ENCODE measurements at places on chromosomes 1 and 21.

GRCh38 chr1:20183616-20184271 lies 2.2 kb upstream of the UBXN10 start:
- DNase-seq = no peak

GRCh38 chr1:239011382-239011781 lies 375.0 kb upstream of the CHRM3 start:
- no peak for DNase-seq

DNA sequence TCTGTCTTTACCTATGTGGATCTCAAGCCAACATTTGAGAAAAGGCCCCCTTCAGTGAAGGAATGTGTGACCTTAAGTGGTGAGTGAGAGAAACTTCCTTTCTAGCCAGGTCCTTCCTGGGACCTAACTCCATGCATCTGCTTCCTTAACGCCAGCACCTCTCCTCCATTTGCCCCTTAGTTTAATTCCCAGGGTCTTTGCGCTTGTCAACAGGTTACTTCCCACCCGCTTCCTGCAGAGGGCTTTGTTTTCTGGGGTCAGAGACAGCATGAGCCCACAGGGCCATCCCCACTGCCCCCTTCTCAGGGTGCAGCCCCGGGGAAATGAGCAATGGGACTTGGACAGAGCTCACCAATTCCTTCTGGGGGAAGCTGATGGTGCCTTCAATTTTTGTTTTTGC lies 54.8 kb downstream of the EVA1C start:
- no peak for DNase-seq

GRCh38 chr1:178543290-178543607 lies 30.3 kb downstream of the TEX35 start:
- no peak for DNase-seq

GRCh38 chr1:213423041-213423440 lies 372.0 kb downstream of the RPS6KC1 start:
- DNase-seq = no peak

DNA sequence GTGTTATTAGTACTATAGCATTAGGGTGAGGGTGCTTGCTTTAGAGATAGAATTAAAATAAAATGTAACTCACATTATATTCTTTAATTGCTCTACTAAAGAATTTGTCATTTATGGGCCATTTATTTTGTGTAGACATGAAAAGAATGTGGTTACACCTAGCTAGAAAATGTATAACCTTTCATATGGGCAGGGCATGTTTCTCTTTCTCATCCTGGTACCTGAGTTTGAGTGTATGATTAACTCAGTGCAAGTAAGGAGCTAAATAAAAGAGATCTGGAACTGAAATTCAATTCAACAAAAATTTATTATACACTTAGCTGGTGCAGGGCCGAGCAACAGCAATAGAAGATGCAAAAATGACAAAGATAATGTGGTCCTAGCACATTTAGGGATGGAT lies 47.4 kb downstream of the MAP3K7CL start:
- no peak for DNase-seq

- DNase-seq = no peak
These were observed 89.3 kb downstream of the PLD5 start for GRCh38 chr1:242435200-242435599.

GRCh38 chr1:74847715-74848114 lies 114.8 kb downstream of the TYW3 start:
- peak; percentile 17 for DNase-seq

DNA sequence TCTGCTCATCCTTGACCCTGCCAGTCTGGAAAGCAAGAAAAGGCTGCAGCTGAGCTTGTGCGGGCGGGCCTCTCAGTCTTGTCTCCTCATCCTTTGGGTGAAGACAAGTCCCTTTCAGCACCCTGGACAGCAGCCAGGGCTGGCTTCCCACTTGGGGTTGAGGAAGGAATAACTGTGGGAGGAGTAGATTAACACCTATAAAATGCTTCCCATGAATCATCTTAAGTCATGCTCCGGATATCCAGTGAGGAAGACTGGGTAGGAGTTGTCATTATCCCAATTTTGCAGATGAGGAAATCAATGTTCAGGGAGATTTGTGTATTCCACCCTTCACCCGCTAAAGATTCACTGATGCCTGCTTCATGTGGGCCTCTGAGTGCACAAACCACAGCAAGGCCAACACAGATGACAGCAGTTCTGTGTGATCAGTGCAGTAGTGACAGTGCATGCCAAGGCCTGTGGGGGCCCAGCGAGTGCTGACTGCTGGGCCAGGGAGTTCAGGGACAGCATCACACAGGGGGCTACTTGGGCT lies 20.1 kb upstream of the COL16A1 start:
- DNase-seq = peak; percentile 81

DNA sequence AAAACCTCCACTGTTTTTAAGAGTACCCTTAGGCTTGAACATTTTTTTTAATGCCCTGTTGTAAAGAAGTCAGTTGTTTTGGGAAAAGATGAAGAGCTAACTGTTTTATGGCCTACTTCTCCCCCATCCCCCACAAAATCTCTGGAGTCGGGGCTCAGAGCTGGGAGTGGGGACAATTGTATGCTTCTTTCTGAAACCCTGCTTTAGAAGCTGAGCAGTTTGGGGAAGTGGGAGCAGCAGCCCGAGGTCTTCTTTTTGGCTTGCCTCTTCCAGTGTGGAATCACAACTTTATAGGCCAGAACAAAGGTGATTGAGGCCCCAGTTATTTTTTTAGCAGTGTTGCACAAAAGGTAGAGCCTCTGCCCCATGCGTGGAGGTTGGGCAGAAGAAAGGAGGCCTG lies 25.2 kb downstream of the PPP2R5A start:
- DNase-seq = no peak

DNA sequence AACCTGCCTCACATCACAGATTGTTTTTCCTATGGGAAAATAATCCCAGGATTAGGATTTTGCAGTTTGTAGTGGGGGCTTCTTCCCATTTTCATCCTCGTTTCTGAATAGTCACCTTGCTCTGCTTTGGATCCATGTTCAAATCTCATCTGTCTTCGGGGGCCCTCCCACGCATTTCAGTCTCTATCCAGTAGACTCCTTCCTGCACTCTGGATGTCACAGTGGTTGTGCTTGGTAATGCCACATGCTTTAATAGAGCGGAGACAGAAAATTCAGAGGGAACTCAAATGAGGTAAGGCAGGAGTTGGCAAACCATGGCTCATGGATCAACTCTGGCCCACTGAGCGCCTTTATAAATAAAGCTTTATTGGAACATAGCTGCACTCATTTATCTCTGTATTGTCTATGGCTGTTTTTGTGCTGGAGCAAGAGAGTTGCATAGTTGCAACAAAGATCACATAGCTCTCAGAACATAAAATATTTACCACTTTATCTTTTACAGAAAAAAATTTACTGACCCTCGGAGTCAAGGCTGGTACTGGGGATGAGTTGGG lies 101.0 kb downstream of the SPATA46 start:
- DNase-seq = no peak

GRCh38 chr1:89688607-89689006 lies 55.7 kb downstream of the LRRC8C start:
- DNase-seq = no peak

- DNase-seq = no peak
These were observed 13.8 kb downstream of the STRIP1 start for GRCh38 chr1:110048240-110048639.

GRCh38 chr1:226766565-226766964 lies 27.5 kb upstream of the ITPKB start:
- DNase-seq = no peak
